ENCODE measurements at places on chromosomes 5 and 9.

- no peak for DNase-seq
Measured at GRCh38 chr5:92544596-92544995, 1036.4 kb downstream of the NR2F1-AS1 start.

DNA sequence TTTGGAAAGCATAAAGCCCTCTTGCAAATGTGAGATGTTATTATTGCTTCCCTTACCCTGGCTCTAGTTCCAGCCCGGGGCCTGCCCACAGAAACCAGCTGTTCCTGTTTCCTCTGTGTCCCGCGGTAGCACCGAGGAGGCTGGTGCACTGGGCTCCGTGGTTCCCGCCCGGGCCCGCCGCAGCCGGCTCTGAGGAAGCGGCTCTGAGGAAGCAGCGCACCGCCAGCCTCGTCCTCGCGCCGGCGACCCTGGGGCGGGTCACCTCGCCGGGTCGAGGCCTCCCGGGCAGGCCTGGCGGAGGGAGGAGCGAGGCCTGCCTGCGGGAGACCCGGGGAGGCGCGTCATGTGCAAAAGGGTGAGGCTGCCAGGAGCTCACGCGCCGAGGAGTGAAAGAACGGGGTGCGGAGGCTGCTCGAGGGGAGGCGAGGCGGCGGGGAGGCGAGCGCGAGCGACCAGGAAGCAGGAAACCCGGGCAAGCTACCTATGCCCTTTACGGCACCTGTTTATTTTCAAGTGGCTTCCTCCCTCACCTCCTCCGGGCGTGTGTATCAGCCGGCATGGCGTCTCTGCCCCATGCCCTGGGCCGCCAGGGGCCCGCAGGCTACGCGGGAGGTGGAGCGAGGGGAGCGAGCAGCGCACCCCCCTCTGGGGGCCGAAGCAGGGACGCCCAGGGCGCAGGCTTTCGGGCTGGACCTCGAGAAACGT, 61.3 kb upstream of the MEGF10 start:
- peak; percentile 44 for DNase-seq

- DNase-seq: no peak
Measured at GRCh38 chr9:126724226-126724625, 80.6 kb upstream of the ZBTB43 start.

- DNase-seq: no peak
Measured at GRCh38 chr9:101455656-101456240, 20.2 kb upstream of the ALDOB start.

- DNase-seq: no peak
Measured at GRCh38 chr9:5441043-5441442, 3.3 kb upstream of the PLGRKT start.

DNA sequence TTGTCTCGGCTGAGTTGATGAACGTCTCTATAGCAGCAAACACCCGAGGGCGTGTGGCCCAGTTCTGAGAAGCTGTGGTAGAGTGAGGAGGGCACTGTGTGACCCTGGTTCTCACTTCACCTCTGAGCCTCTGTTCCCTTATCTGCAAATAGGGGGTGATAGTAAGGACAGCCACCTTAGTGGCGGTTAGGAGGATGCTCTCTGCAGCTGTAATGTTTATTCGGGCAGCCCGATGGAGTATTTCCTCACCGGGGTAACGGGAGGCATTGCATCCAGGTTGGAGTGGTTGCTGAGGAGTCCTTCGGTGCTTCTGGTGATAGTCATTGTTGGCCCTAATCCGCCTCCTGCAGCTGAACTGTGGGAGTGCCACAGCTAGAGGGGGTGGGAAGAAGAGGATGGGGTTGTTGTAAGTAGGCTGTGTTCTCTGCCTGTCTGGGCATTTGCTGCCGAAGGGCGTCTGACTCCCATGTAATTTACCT, 13.9 kb downstream of the PRRC2B start:
- DNase-seq: no peak

DNA sequence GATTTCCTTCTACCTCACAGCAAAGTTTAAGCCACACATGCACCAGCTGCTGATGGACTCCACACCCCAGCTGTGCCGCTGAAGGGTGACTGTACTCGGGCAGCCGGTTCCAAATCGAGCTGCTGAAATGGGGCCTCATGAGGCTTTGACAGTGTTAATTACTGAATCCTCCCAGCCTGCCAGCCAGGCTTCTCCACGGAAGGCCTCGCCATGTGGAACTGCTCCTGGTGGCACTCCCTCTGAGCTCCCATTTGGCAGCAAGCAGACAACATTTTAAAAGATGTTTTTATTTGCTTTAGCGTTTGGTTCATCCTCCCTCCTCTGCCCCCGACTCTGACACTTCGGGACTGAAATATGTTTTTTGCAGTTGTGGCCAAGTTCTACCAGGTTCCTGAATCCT, 479.4 kb upstream of the MPDZ start:
- no peak for DNase-seq

DNA sequence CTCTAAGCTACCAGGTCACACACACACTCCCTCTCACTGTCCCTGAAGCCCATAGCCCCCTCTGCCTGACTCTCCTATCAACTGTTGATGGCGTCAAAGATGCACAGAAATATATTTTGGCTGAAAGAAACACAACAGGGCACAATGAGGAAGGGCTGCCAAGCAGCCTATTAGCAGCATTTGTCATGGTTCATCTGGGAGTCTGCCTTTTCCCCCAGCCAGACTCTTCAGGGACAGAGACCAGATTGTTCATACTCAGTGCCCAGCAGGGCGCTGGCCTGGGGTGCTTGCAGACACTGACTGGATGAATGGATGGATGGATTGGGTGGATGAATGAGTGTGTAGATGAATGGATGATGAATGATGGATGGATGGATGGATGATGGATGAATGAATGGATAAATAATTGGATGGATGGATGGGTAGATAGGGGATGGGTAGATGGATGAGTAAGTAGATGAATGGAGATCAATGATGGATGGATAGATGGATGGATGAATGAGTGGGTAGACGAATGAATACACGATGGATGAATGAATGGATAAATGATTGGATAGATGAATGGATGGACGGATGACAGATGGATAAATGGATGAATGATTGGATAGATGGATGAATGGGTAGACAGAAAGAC, 90.5 kb downstream of the ADAMTS2 start:
- DNase-seq: no peak

DNA sequence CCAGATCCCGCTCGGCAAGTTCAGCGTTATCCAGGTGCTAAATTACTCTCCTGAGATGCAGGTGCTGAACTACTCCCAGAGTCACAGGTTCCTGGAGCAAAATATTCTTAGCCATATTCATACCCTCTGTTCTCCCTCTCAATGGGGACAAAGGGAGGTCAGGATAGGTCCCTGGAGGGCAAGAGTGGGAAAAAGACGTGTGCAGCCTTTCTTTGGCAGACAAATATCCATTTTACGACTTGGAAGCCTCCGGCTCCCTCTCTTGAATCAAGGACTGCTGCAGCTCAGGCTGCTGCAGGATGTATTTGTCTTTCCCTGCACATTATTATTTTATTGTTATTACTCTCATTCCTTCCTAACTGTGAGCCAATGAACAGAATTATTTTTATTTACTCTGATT, 590.2 kb downstream of the NR2F1-AS1 start:
- no peak for DNase-seq
